Stimulated activated CD8-positive, alpha-beta memory T cell treated with anti-CD3 and anti-CD28 coated beads, Interleukin-4, amount 100 ng/mL, for 1 hour (primary cell): ENCODE measurements at places on chromosomes 5 and 9.

DNA sequence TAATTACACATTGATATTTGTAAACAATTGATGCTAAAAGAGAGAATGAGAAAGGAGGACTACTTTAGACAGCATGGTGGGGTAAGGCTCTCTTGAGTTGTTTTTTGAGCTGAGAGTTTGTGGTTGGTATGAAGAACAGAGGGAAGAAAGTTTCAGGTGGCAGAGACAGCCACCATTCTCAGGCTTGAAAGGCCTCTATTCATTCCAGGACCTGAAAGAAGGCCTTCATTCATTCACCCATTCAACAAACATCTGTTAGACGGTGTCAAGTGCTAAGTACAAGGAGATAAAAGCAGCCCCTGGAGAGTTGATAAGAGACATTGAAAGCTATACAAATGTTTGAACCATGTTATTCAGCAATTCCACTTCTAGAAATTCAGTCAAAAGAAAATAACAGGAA is 21.7 kb upstream of the ADAM19 start:
- no peak for DNase-seq

DNA sequence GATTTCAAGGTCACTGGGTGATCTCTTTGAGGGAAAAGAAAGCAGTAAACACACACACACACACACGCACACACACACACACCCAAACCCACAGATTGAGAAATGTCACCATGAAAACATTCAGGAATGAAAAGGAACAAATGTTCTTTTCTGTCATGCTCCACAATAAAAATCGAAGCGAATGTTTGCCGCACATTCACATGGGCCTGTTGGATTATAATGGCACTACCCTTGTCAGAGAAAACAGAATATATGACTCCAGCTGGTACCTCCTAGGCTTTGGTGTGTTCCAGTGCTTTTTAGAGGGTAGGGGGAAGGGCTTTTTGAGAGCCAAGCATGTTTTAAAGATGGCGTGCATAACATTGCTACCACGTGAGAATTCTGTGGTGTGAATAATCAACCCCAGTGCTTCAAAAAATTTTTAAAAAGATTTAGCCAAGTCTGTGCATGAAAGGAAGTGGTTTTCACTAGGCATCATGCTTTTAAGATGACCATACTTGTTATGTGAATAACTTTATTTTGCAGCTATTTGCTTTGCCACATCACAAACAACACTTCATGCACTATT is 120.8 kb upstream of the ZNF608 start:
- no peak for DNase-seq

GRCh38 chr9:75687359-75687953 is 203.0 kb upstream of the PCSK5 start:
- no peak for DNase-seq

DNA sequence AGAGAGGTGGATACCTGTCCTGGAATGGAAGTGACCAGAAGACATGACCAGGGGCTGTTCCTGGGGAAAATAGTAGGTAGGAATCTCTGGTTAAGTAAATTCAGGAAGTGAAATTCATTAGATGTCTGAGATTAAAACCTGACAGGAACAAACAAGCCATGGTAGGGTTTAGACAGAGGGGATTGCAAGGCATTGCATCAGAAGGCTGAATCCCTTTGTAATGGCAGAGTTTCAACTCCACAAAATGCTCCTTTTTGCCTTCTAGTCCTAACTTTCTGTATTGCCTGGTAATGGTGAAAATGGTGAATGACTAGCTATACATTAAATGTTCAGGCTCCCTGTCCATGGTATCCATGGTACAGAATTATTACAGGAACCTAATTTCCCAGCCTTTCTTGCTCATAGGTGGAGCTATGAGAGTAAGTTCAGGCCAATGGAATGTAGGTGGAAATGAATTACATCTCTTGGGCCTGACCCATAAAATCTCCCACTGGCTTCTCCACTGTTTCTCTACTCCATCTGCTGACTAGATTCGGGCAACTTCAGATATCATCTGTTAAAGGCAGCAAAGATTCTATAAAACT is 113.4 kb upstream of the CNTLN start:
- no peak for DNase-seq

DNA sequence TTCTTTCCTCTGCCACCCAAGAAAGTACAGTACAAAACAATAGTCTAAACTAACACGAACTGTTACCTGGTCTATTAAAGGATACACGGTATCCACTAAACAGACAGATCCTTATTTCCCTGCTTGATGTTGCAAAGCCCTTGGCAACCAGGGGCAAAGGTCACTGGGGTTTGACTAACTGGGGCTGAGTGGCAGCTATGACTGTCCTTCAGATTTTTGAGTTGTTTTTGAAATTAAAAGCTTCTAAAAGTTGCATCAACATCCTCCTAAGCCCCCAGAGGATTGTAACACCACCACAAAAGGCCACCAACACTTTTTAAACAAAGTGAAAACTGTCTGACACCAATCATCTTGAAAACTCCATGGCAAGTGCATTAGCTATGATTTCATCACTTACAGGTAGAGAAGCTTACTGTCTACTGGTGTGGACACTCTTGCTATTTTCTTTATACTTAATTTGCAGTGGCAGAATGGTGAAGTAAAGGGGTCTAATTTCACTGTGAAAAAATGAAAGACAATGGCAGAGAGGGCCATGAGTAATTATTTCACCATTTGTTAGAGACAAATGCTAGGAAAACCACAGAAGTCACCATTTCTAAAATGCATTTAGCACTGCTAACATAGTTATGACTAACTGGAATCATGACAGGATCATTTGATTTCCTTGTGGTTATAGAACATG is 292.4 kb downstream of the EFNA5 start:
- no peak for DNase-seq
